ENCODE measurements at places on chromosomes 6 and 20.

DNA sequence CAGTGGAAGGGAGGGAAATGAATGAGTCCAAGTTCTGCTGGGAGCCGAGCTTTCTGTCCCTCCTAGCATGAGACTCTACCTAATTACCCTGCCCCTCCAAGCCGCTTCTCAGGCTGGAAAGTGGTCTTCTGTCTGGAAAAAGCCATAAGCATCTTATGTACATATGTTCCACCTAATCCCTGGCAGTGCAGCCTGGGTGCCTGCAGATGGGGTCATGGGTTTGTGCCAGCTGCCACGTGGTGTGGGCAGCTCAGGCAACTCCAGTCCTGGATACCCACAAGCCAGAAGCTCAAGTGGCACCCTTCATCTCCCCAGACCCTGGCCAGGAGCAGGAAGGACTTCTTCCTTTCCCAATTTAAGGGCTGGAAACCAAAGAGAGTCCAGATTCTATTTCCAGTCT is 253.1 kb downstream of the LY86 start:
- DNase-seq, result no peak

DNA sequence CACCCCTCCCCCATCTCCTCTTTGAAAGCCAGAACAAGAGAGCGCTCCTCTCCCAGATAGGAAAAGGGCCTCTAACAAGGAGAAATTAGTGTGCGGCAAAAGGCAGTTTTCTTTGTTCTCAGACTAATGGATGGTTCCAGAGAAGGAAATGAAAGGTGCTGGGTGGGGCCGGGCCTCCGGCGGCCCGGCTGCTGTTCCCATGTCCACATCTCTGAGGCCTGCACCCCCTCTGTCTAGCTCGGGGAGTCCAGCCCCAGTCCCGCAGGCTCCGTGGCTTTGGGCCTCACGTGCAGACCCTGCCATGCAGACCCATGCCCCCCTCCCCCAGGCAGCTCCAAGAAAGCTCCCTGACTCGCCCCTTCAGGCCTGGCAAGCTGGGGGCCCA is 35.8 kb upstream of the MRGBP start:
- DNase-seq, result no peak

DNA sequence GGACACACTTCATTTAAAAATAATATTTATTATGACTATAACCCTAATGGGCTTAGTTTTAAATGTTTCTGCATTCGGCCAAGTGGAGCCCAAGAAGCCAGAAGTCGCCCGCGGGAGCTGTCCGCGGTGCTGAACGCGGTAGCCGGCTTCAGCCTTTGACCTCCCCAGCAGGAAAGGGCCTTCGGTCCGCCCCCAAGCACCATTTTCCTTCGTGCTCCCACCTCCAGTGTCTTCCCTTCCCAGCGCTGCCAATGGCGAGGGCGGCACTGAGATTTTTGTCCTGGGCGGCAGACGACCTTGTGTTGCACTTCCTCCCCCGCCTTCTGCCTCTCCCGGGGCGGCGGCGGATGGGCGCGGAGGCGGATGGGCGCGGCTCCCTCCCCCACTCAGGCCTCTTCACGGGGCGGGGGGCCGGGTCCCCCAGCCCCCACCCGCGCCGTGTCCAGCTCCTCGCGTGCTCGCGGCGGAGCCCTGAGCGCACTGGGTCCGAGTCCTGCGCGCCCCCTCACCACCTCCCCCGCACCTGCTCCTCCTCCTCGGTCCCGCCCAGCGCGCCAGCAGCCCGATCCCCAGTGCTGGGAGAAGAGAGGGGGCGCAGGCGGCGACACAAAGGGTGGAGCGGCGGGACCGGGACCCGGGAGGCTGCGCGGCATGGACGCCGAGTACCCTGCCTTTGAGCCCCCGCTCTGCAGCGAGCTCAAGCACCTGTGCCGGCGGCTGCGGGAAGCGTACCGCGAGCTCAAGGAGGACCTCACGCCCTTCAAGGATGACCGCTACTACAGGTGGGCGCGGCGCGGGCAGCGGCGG is 23.6 kb upstream of the TMEM181 start:
- DNase-seq, result peak; percentile 87

DNA sequence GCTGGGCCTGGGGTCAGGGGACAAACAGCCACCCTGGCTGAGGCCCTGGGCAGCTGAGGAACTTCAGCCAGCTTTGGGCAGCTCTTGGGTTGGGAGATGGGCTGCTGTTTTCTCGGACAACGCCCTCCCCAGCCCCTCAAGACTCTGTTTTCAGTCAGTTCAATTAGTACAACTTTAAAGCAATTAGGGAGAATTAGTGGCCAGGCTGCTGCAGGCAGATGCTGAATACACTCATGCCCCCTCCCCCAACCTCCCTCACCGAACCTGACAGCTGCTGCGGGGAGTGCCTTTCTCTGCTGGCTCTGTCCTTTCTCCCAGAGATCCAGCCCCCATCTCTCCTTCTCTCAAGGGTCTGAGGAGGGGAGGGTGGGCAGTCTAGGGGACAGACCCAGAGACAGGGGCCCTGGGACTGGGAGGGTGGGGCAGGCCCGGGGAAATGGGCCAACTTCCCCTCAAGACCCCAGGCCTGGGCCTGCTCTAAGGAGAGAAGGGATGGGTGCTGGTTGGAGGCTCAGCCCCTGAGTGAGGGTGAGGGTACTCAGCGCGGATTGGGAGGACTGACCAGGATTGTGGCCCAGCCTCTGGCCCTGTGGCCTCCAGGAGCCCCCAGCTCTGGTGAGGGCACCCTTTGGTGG is 17.8 kb upstream of the MYT1 start:
- DNase-seq, result no peak

- no peak for DNase-seq
Measured at GRCh38 chr6:159633196-159633595, 59.8 kb downstream of the SOD2 start.

- no peak for DNase-seq
Measured at GRCh38 chr6:43890197-43891062, 120.4 kb downstream of the VEGFA start.

- DNase-seq, result no peak
Measured at GRCh38 chr6:74879234-74879633, 326.6 kb downstream of the COL12A1 start.

GRCh38 chr20:4059606-4060005 is 44.2 kb upstream of the RNF24 start:
- DNase-seq, result no peak

GRCh38 chr20:15278041-15278440 is 940.6 kb upstream of the FLRT3 start:
- no peak for DNase-seq

DNA sequence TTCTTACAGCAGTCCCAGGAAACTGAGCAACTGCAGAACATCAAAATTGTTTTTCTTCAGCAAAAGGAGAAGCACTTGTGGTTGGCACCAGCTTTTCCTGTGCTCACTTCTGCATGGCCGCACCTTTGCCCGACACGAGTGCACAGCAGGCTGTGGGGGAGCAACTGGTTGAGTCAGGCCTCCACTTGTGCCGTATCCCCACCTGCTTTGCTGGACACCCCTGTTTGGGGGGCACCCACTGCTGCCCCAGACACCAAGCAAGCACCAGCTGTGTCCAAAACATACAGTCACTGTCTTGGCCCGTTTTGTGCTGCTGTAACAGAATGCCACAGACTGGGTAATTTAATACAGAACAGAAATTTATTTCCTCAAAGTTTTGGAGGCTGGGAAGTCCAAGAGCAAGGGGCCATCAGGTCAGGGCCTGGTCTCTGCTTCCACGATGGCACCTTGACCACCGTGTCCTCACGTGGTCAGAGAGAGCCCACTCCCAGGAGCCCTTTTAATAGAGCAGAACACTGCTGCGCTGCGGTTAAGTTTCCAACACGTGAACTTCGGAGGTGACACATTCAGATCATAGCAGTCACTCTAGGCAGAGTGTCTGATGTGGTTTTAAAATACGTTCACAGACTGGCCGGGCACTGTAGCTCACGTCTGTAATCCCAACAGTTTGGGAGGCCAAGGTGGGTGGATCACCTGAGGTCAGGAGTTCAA is 8.7 kb upstream of the GMEB2 start:
- no peak for DNase-seq

GRCh38 chr6:116210750-116211425 is 43.0 kb downstream of the TSPYL4 start:
- no peak for DNase-seq

DNA sequence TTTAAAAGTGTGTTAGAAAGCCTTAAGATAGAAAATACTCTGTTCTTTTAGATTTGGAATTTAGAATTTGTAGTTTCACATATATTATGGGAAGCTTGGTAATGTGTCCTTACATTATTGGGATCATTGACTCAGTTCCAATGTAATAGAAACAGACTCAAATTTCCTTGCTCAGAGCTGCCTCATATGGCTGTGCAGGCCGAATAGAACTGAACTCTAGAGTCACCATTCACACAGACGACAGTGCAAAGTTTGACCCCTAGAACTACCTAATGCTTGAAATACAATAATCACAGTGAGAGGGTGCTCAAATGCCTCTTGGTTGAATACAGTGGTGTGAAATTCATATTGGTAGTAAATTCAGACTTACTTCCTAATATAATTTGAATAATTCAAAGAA is 482.7 kb upstream of the CITED2 start:
- DNase-seq, result no peak

DNA sequence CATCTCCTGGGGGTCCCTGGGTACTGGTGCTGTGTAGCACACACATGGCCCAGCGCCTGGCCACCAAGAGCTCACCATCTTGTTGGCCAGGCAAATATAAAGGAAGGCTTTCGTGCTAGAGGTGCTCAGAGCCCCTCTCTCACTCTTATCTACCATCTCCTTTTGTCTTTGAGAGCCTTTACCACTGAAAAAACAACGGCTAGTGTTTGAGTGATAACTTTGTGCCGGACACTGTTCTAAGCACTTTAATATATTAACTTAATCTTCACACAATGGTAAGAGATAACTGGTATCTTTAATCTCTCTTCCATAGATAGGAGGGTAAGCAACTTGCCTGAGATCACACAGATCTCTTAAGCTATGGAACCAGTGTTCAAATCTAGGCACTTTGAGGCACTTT is 21.5 kb upstream of the ARHGAP18 start:
- no peak for DNase-seq

- DNase-seq, result no peak
Measured at GRCh38 chr6:73182021-73182607, 43.2 kb downstream of the KHDC1L start.

DNA sequence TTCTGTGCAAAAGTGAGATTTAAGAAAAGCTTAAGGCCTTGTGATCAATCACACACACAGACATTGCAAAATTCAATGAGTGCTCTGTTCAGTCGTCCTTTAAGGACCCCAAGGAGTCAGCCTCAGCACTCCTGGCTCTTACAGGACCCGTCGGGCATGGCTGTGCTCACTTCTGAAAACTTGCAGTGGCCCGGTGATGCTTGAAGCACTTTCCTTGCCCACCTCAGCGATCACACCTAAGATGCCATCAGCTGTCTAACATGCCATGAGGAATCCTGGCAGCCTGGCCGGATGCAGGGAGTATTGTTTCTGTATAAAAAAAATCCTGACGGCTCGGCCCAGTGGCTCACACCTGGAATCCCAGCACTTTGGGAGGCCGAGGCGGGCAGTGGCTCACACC is 101.4 kb upstream of the LAMP5 start:
- no peak for DNase-seq

- DNase-seq, result no peak
Measured at GRCh38 chr6:129853996-129854711, 7.0 kb downstream of the TMEM244 start.

- no peak for DNase-seq
Measured at GRCh38 chr6:28742668-28743270, 181.0 kb downstream of the TRIM27 start.

DNA sequence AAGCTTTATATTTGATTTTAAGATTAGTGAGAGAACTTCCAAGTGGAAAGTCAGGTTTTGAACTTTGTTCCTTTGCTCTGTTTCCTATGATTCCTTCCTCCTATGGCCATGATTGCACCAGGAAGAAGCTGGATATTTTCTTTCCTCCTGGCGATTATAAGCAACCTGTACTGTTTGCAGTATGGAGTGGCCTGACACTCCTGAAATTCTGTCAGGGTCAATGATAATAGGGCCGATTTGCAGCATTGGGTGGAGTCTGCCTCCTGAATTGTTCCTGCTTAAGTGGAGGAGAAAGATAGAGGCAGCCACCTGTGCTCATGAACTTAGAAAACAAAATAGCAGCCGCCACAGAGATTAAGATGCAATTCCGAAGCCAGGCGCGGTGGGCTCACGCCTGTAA is 9.8 kb upstream of the FAM217A start:
- no peak for DNase-seq

DNA sequence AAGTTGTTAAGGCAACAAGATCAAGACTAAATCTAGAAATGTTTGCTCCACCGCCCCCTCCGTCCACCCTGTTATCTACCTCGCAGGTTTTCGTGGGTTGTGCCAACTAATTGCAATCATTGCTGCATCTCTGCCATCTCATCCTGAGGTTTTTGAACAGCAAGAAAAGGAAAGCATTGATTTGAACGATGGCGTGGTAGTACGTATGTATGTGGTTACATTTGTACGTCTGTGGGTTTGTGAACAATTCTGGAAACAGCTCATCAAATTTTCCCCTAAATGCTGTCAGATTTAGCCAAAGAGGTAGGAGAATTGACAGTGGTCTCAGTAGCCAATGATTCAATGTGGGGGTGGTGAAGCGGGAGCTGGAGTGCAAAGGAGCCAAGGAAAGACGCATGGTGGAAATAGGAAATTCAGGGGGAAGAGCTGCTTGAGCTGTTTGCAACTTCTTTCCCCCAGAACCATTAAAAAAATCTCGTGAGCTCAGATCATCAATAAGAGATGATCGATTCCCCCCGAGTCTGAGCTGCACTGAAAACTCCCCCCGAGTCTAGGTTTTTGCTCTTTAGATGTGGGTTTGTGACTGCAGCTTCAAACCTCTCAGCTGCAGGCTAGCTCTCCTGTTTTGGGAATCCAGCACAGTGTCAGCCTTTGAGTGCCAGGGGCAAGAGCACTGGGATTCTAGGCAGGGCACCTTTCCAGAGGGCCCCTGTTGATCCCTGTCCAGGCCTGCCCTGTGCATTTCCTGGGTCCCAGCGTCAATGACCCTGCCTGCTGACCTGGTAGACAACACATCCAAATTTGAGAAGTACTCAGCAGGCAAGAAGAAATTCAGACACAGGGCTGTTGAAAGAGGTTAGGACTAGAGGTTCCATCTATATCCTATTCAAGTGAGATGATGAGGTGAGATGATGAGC is 72.6 kb upstream of the LY86 start:
- no peak for DNase-seq

DNA sequence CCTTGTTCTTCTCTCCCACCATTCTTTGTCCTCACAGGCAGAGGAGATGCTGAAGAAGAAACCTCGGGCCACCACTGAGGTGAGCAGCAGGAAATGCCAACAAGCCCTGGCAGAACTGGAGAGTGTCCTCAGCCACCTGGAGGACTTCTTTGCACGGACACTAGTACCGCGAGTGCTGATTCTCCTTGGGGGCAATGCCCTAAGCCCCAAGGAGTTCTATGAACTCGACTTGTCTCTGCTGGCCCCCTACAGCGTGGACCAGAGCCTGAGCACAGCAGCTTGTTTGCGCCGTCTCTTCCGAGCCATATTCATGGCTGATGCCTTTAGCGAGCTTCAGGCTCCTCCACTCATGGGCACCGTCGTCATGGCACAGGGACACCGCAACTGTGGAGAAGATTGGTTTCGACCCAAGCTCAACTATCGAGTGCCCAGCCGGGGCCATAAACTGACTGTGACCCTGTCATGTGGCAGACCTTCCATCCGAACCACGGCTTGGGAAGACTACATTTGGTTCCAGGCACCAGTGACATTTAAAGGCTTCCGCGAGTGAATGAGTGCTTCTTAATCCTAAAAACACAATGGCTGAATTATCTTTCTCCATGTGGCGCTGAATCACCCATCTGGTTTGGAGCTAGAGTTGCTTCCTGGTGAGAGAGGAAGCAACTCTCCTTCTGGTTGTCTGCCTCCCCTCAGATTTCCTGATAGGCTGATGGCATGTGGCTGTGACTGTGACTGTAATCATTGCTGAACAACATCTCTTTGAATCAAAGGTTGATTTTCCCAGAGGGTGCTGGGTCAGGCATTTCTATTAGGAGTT is 4.6 kb downstream of the MAD2L1BP start:
- DNase-seq, result no peak
